ENCODE measurements at places on chromosomes 6 and 20. TPM values are rescaled to one million over a fixed set of nuclear protein-coding genes. Genes with fewer than 3 reads are reported as not detected.

DNA sequence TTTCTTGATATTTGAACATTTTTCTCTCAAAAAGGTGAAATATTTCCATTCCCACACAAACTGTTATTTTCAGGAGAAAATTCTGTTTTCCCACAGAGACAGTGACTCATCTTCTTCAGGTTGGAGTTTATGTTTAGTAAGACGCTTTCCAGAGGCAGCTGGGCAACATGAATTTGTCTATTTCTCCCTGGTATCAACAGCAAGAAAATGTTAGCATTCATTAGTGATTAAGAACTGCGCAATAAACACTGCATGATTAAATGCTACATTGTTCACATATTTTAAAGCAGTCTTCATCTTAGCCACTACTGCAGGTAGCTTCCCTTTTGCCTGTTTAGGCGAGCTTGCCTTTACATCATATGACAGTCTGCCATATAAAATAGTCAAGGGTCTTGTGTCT, 295.7 kb downstream of the C6orf118 start:
- no peak overlapping the region for H3K27ac ChIP-seq
- H3K36me3 ChIP-seq: no peaks in the 10 kb centered on the region
- no peak for DNase-seq

CST5 gene
- not detected for total RNA-seq

NMBR gene
- total RNA-seq: not detected

PAK5 gene
- not detected for total RNA-seq

LBP gene
- not detected for total RNA-seq

- no peaks in the 10 kb centered on the region for H3K27me3 ChIP-seq
- H3K4me1 ChIP-seq: peaks cover 57% of the 10 kb centered on the region
- no peak for DNase-seq
Observed at GRCh38 chr6:45428727-45429126, 51.0 kb upstream of the SUPT3H start.

MCHR2 gene
- not detected for total RNA-seq

DNA sequence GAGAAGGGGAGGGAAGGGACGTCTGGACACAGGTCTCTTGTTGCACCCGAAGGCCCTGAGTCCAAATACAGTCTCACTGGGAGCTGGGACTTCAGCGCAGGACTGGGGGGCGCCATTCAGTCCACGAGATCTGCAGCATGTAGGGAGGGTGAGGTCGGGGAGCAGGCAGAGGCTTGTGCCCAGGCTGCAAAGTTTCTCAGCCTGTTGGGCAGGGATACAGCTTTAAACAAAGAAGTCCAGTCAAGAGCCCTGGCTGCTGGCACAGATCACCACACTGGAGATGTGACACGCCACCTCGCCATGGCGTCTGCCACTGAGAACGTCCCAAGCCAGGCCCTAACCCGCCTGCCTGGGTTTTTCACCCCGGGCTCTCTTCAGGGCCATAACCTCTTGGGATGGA, 256.6 kb downstream of the DLL1 start:
- H3K4me3 ChIP-seq: no peak overlapping the region
- no peak for DNase-seq
- H3K27me3 ChIP-seq: no peaks in the 10 kb centered on the region
- no peak overlapping the region for H3K27ac ChIP-seq
- H3K36me3 ChIP-seq: peaks cover 2% of the 10 kb centered on the region

DNA sequence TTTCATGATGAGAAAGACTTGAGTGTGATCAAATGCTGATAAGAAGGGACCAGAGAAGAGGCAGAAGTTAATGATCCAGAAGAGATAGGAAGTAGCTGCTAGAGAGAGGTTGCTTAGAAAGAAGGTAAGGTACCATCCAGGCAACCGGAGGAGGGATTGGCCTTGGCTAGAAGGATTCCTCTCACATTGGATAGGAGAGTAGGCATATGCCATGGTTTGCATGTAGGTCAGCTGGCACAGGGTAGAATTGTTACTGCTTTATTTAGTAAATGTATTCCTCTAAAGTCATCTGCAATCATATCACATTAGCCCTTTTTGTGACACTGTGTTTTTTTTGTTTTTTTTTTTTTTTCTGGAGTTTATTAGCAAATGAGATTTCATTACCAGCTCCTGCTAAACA, 580.9 kb upstream of the FLRT3 start:
- DNase-seq: no peak
- H3K4me3 ChIP-seq: no peak overlapping the region
- no peaks in the 10 kb centered on the region for H3K36me3 ChIP-seq
- no peak overlapping the region for H3K27ac ChIP-seq
- H3K4me1 ChIP-seq: no peaks in the 10 kb centered on the region

HECA gene
- total RNA-seq: 154 TPM

DNA sequence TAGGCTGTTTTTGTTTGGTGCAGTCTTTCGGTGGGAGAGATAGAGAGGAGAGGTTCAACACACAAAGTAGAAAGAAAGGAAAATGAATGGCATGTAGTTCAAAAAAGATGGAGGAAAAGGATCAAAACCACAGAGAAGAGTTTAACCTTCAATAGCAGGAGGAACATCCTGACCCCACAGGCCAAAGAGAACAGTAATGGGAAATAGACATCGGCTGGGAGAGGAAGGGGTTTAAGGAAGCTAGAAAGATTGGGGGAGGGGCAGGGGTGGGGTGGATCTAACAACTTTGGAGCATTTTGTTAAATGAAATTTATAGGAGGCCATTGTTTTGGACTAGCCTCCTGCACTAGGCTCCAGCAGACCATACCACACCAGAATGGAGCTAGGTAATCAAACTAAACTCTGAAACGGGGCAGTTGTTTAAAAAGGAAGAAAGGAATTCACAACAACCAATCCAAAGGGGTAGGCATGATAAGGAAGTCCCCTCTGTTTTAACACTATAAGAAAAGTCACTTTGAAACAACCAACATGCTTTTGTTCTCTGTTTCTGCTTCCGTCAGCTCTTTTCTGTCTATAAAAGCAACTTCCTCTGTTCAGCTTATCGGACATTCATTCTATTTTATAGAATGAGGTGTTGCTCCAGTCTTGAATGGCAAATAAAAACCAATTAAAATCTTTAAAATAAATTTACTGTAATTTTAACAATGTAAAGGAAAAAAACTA, 82.6 kb downstream of the EPB41L2 start:
- peaks cover 19% of the 10 kb centered on the region for H3K4me1 ChIP-seq
- H3K27me3 ChIP-seq: no peaks in the 10 kb centered on the region
- H3K36me3 ChIP-seq: peaks cover 2% of the 10 kb centered on the region
- H3K27ac ChIP-seq: peak overlapping the region; percentile 24
- H3K4me3 ChIP-seq: no peak overlapping the region

HSF2 gene
- total RNA-seq: 30.6 TPM

SLC17A3 gene
- not detected for total RNA-seq

DNA sequence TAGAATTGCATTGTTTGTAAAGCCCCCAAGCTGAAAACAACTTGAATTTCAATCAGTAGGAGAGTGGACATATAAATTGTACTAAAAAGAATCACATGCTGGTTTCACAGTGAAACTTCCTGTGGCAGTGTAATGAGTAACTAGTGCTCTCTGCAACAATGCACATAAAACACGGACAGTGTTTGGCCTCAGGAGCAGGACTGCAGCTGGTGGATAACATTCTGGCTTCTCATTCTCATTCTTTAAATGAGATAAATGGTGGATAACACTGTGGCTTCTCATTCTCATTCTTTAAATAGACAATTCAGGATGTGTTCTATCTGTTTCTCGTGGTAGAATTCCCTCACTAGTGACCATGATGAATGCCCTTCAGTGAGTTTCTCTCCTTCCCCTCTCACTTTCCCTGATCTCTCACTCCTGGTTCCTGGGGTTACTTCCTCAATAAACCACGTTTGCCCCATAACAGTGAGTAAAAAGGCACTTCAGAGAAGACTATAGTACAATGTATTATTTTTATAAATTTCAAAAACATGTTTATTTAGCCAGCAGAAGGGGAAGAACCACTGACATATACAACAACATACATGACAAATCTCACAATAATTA, 59.9 kb downstream of the SLC22A2 start:
- H3K27me3 ChIP-seq: peaks cover 27% of the 10 kb centered on the region
- peaks cover 24% of the 10 kb centered on the region for H3K36me3 ChIP-seq
- no peak for DNase-seq

- H3K4me3 ChIP-seq: no peak overlapping the region
- H3K27ac ChIP-seq: no peak overlapping the region
- no peaks in the 10 kb centered on the region for H3K27me3 ChIP-seq
- peaks cover 4% of the 10 kb centered on the region for H3K36me3 ChIP-seq
Observed at GRCh38 chr20:52439375-52439774, 247.8 kb upstream of the ZFP64 start.

DNA sequence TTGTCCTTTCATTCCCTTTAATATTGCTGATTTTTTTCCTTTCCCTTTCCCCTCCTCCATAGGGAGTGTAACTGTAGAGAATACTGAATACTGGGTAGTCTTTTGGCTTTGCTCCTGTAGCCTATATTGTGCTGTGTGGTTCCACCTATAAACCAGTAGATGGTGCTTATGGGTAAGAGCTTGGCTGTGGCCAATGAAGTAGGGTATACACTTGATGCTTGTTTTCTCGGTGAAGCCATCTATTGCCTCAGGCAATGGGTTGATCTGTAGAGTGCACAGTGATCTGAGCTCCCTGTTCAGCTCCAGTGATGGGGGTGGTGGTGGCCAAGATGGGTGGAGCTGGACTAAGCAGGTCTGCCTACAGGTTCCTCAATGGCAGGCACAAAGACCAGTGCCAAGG, 203.3 kb upstream of the IMPG1 start:
- no peak for DNase-seq
- no peak overlapping the region for H3K4me3 ChIP-seq
- H3K27me3 ChIP-seq: no peaks in the 10 kb centered on the region
- no peaks in the 10 kb centered on the region for H3K36me3 ChIP-seq

SUMO4 gene
- 6.0 TPM for total RNA-seq

DNA sequence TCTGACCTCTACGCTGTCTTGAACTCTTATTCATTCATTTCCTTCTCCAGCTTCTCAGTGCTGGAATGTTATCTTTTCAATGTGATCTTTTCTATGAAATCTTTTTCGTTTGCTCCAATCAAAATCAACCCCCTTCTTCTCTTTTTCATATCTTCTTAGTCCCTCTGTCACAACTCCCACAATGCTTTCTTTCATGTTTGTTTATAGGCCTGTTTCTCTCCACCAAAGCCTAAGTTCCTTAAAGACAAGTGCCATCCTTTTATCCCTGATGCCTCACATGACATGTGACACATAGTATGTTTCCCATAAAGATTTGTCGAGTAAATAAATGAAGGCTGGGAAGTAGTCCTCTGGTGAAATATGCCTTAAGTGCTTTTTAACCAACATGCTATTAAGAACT, 38.1 kb downstream of the CRYBG1 start:
- peaks cover 4% of the 10 kb centered on the region for H3K36me3 ChIP-seq
- peaks cover 20% of the 10 kb centered on the region for H3K27me3 ChIP-seq
- no peak overlapping the region for H3K4me3 ChIP-seq
- no peaks in the 10 kb centered on the region for H3K4me1 ChIP-seq
- no peak for DNase-seq

- peak overlapping the region; percentile 86 for H3K27ac ChIP-seq
- H3K27me3 ChIP-seq: no peaks in the 10 kb centered on the region
- peak; percentile 40 for DNase-seq
- peaks cover 75% of the 10 kb centered on the region for H3K4me1 ChIP-seq
- no peaks in the 10 kb centered on the region for H3K36me3 ChIP-seq
- peak overlapping the region; percentile 90 for H3K4me3 ChIP-seq
Observed at GRCh38 chr6:7112741-7113313, 5.1 kb downstream of the RREB1 start.

- H3K27me3 ChIP-seq: peaks cover 22% of the 10 kb centered on the region
- DNase-seq: no peak
- H3K4me3 ChIP-seq: no peak overlapping the region
- no peaks in the 10 kb centered on the region for H3K36me3 ChIP-seq
- H3K4me1 ChIP-seq: no peaks in the 10 kb centered on the region
Observed at GRCh38 chr6:91013511-91013910, 426.6 kb upstream of the MAP3K7 start.

ARFGEF3 gene
- not detected for total RNA-seq

NDUFAF5 gene
- total RNA-seq: 47.1 TPM

- peak overlapping the region; percentile 88 for H3K27ac ChIP-seq
- peaks cover 17% of the 10 kb centered on the region for H3K4me1 ChIP-seq
- no peak for DNase-seq
- no peaks in the 10 kb centered on the region for H3K27me3 ChIP-seq
- H3K4me3 ChIP-seq: peak overlapping the region; percentile 86
Observed at GRCh38 chr20:25389401-25389857, 1.2 kb downstream of the ABHD12 start.

DNA sequence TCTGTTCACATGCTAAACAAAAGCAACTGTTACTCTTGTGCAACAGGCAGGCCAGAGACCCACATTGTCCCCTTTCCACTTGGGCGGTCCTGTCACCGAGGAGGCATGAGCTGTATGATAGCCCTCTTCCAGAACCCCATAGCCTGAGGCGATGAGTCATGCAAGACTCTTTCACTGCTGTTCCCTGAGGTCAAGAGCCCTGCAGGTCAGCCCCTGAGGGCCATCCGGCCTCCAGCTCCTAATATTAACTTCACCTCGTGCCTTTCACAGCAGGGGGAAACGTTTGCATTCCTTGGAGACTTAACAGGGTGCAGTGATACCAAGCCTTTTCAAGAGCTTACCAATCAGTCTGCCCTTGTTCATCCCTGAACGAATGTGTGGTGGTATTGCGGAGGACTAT, 253.3 kb upstream of the ECI2 start:
- no peaks in the 10 kb centered on the region for H3K36me3 ChIP-seq
- H3K27me3 ChIP-seq: peaks cover 14% of the 10 kb centered on the region
- H3K27ac ChIP-seq: no peak overlapping the region
- no peak overlapping the region for H3K4me3 ChIP-seq
- no peaks in the 10 kb centered on the region for H3K4me1 ChIP-seq

- no peak overlapping the region for H3K4me3 ChIP-seq
- H3K27me3 ChIP-seq: no peaks in the 10 kb centered on the region
- no peaks in the 10 kb centered on the region for H3K4me1 ChIP-seq
- no peaks in the 10 kb centered on the region for H3K36me3 ChIP-seq
- DNase-seq: no peak
- no peak overlapping the region for H3K27ac ChIP-seq
Observed at GRCh38 chr20:57459278-57459677, 65.7 kb downstream of the CTCFL start.

HAO1 gene
- total RNA-seq: not detected

DNA sequence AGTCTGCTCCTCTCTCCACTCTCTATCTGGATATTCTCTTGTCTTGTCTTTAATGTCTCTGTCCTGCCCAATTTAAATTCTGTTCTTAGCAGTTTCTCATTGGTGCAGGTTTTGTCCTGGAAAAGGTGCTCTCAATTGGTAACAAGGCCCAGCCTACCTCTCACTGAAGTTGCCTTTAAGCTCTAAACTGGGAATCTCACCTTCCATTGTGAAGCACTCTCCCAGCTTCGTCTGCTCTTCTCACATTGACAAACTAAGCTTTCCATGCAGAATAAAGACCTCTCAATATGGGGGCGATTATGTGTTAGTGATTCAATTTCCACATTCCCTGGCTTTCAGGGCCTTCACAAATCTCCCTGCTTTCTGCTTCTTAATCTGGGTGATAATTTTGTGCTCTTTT, 1712.2 kb downstream of the GRIK2 start:
- H3K4me3 ChIP-seq: no peak overlapping the region
- H3K27ac ChIP-seq: no peak overlapping the region
- DNase-seq: no peak
- no peaks in the 10 kb centered on the region for H3K27me3 ChIP-seq
- no peaks in the 10 kb centered on the region for H3K4me1 ChIP-seq
